Right forelimb (tissue), 1 donor: ENCODE measurements at places on chromosomes 7 and 10.

DNA sequence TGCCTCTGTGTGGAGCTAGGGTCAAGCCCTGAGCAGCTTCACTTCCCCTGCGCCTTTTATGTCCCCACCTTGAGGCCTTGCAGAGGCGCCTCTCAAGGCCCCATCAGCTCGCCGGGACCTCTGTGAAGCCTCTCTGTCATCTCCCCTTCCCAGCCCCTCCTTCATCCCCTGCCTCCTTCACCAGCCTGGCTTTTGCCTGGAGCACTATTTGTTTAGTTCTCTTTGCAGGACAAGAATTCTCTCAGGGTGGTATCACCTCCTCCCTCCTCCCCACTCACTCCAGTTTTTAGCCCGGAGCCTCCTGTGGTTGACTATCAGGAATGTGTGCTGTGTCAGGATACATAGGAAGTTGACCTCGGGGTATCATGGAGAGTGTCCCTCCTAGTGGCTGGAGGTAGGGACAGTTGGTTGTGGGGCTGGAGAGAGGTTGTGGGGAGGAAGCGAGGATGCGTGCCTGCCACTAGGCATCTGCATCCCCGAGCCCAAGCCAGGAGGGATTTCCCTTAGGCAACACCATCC lies 89.8 kb upstream of the ANLN start:
- DNase-seq = no peak

GRCh38 chr7:118041251-118041878 lies 142.6 kb upstream of the LSM8 start:
- DNase-seq = no peak

DNA sequence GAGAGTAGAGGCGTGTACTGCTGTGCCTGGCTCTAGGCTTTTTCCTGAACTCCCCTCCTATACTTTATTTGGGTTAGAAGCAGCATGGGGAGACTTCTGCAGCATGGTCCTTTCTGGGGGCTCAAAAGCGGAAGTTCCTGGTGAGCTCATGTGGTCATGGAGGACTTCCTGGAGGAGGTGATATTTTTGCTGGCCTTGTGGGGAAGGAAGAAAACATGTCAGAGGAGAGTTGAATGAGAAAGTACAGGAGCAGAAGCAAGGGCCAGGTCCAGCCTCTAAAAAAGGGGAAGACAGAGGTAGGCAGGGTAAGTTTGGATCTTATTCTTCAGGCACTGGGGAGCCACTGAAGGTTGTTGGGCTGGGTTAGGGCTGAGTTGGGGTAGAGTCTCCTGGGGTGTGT lies 45.5 kb downstream of the CASTOR2 start:
- DNase-seq = no peak

GRCh38 chr10:71247414-71247705 lies 35.0 kb downstream of the UNC5B start:
- no peak for DNase-seq

- no peak for DNase-seq
Measured at GRCh38 chr10:48237259-48238250, 36.9 kb downstream of the FRMPD2 start.

DNA sequence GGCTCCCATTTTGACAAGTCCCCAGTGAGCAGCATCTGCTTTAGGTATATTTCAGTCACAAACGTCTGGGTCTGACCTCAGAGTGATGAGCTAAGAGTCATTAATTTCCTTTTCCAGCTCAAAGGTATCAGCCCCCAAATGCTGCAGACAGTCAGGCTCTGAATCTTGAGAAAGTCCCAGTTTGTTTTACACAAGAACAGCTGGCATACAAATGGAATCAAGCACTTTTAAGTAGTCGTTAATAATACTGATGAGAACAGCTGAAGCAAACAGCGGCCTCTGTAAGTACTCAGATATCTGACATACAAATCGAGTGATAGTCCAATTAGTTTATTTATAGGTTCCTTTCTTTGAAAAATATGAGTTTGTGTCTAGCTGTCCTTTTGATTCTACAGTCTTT lies 49.4 kb upstream of the MSRB2 start:
- no peak for DNase-seq
